ENCODE measurements at places on chromosomes 2 and 18.

- ATAC-seq, result no peak
Observed at GRCh38 chr18:47595831-47596501, 334.5 kb downstream of the SMAD2 start.

DNA sequence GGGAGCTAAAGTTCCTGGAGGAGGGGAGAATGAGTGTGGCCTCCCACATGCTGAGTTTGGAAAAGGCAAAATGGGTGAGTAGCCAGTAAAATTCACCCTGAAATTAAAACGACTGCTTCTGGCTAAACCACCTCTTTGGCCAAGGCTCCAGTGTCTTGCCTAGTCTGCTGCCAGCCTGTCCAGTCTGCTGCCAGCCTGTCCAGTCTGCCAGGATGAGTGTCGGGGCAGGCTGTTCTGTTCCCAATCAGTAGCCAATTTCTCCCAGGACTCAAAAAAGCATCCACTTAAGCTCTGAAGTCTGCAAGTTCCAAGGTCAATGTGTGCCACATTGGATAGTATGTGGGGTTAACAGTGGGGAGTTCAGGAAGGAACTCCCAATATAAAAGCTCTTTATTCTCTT lies 134.6 kb upstream of the KLHL29 start:
- ATAC-seq, result no peak

GRCh38 chr2:121617042-121617599 lies 32.1 kb downstream of the CLASP1 start:
- no peak for ATAC-seq

GRCh38 chr2:199797431-199798403 lies 53.3 kb downstream of the FTCDNL1 start:
- no peak for ATAC-seq

DNA sequence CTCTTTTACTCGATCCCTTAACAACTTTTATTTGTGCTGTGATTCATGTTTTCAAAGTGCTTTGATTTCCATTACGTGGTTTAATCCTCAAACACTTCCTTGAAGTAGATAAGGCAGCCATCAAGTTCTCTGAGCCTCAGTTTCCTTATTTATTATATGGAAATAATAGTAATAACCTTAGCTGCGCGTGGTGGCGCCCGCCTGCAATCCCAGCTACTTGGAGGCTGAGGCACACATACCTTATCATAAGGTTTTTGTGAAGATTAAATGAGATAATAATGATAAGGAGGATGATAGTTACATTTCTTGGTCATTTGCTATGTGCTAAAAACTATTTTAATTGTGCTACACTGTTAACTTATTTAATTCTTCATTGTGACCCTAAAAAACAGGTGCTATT lies 305.7 kb downstream of the NRXN1 start:
- ATAC-seq, result no peak

DNA sequence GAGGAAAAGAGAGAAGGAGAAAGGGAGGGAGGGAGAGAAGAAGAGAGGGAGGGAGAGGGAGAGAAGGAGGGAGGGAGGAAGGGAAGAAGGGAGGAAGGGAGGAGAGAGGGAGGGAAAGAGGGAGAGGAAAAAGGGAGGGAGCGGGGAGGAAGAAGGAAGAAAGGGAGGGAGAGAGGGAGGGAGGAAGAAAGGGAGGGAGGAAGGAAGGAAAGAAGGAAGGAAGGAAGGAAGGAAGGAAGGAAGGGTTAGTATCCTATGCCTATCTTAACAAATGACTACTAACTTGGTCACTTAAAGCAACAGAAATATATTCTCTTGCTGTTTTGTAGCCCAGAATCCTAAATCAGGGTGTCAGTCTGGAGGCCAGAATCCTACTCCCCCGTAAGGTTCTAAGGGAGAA lies 52.1 kb downstream of the CMPK2 start:
- ATAC-seq, result no peak

GRCh38 chr2:100767224-100767653 lies 52.7 kb upstream of the NPAS2 start:
- ATAC-seq, result no peak

GRCh38 chr18:76319366-76319765 lies 175.7 kb downstream of the ZNF516 start:
- no peak for ATAC-seq

DNA sequence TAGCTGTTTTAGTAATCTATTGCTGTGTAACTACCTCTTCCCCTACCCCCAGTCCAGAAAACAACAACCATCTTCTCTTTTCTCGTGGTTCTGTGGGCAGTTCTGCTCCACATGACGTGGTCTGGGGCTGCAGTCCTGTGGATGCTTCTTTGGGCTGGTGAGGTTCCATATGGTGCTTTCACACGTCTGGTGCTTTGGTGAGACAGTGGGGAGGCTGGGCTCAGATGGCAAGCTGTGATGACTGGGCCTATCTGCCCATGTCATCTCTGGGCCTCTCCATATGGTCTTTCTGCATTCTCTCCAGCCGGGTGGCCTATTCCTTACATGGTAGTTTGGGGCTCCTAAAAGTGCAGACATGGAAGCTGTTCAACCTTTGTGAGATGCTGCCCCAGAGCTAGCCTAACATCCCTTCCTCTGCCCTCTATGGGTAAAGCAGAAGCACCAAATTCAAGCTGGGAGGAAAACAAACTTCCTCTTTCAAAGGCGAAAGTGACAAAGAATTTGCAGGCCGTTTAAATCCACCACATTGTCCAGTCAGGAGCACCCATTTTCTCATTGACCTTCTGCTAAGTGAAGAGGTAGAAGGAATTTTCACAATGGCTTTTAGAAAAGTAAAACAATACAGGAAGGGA lies 68.3 kb upstream of the IL1R1 start:
- ATAC-seq, result no peak

DNA sequence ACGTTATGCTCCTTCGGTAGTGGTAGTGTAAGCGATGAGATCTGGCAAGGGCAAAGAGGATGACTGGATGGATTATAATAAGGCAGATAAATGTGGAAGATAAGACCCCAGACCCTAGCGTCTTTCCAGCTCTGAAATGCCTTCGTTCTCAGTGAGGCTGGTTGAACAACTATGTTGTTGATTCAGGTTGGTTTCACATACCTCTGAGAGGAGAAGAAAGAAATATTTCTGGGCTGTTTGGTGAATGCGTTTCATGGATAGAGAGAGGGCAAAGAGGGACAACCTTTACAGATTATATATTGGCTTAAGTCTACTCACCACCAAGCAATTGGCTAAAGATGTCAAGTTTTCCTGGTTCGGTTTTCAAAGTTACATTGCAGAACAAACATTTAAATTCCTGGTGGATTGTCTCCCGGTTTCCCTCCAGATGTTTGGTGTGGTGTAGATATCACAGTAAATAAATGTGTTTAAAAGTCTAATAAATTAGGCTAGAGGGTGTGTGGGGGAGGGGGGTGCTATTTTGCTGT lies 190.1 kb upstream of the GLI2 start:
- no peak for ATAC-seq

DNA sequence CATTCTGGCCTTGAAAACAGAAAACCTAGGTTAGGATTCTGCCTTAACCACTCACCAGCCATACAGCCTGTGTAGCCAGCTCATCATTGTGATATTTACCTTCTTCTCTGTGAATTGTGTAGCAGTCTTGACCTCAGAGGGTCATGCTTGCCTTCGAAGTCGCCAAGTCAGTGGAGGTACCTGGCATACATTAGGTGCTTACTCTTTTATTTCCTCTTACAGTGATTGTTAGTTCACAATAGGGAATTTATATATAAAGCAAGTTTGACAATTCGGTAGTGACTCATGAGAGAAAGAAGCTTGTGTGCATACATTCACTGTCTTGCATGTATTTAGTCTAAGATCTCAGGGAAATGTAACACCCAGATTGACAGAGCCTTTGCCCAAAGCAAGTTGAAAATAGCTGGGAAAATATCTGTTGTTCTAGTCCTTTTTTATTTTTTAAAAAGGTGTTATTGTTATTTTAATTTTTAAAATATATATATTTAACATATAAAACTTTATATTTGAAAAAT lies 290.6 kb downstream of the PTGR3 start:
- no peak for ATAC-seq

DNA sequence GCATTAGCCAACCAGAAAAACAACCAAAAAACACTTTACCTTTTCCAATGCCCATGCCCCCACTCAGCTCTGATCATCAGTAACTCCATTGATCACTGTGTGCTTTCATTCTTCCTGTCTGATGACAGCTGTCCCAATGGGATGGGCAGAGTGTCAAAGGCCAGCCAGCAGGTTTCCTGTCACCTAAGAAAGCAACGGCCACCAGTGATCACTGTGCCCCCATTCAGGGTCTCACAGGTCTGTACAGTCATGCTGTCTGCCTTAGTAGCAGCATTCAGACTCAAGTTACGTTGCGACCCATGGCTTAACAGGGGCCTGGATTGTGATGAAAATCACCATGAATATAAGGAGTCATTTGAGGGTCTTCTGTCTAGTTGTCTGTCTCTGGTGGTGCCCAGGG lies 184.5 kb downstream of the MGAT5 start:
- no peak for ATAC-seq

DNA sequence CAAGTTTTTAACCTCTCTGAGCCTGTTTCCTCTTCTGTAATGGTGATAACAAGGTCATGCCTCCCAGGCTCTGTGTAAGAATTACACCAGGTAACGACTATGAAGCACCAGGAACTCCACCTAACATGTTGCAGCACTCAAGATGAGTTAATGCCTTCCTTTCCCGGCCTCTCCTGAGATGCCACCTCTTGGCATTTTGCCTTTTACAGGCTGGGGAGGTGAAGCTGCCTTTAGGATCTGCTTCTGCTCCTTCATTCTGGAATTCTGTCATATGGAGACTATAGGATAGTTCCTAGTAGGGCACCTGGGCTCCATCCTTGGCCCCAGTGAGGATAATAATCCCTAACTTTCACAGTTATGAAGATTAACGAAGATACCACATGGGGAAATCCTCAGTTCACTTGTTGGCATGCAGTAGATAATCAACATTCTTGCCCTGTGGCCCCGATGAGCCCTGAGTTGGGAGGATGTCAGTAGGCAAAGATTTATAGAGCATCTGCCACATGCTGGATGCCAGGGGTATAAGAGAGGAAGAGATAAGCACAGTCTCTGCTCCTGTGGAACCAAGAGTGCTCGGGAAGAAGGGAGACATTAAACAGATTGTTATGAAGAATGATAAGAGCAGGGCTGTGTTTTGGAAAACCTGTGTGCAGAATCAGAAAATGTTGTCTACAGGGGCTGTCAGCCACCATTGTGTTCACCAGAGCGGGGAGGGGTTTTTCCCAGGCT lies 43.9 kb upstream of the KCNF1 start:
- ATAC-seq, result no peak

GRCh38 chr2:213545964-213546475 lies 261.8 kb downstream of the SPAG16 start:
- no peak for ATAC-seq

- no peak for ATAC-seq
Observed at GRCh38 chr2:124254621-124255020, 229.5 kb downstream of the CNTNAP5 start.

GRCh38 chr2:66121946-66122345 lies 313.0 kb upstream of the MEIS1 start:
- no peak for ATAC-seq

GRCh38 chr2:143345887-143346787 lies 216.9 kb downstream of the ARHGAP15 start:
- ATAC-seq, result no peak

GRCh38 chr2:176555781-176556180 lies 286.5 kb downstream of the MTX2 start:
- no peak for ATAC-seq

GRCh38 chr18:6921571-6921970 lies 192.1 kb downstream of the ARHGAP28 start:
- ATAC-seq, result no peak

- ATAC-seq, result no peak
Observed at GRCh38 chr2:172777431-172777830, 41.8 kb downstream of the RAPGEF4 start.

- ATAC-seq, result no peak
Observed at GRCh38 chr2:134640494-134640893, 78.3 kb downstream of the TMEM163 start.

DNA sequence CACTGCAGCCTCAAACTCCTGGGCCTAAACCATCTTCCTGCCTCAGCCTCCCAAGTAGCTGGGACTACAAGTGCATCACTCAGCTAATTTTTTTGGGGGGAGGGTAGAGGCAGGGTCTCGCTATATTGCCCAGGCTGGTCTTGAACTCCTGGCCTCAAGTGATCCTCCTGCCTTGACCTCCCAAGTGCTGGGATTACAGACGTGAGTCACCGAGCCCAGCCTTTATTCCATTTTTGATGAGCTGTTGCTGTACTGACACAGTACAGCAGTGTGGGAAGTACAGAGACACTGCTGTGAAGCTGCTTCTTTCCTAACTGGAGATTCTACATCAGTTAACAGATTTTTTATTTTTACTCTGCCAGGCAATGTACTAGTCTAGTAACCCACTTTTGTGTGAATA lies 18.8 kb downstream of the PTRHD1 start:
- ATAC-seq, result no peak

DNA sequence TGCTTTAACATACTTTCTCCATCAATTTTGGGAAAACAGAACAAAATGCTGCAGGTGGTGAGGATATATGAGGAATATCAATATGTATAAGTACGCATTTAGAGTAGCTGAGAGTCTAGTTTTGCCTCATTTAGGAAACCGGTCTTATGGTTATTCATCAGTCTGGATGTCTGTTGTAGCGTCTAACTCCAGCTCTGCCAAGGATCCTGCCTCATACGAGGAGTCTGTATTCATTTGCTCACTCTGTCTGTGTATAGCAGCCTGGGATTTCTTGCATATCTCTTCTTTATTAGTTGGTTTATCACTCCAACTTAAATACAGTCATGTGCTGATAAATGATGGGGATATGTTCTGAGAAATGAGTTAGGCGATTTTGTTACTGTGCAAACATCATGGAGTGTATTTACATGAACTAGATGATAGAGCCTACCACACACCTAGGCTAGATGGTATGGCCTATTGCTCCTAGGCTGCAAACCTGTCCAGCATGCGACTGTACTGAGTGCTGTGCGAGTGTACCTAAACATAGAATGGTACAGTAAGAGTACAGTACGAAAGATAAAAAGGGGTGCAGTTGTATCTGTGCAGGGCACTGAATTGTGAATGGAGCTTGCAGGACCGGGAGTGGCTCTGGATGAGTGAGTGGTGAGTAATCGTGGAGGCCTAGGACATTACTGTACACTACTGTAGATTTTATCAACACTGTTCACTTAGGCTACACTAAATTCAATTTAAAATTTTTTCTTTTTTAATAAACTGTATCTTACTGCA lies 148.1 kb downstream of the ZNF407 start:
- ATAC-seq, result no peak

Measured in gastroesophageal sphincter (tissue), 4 donors.